ENCODE measurements at places on chromosomes 11 and 22.

DNA sequence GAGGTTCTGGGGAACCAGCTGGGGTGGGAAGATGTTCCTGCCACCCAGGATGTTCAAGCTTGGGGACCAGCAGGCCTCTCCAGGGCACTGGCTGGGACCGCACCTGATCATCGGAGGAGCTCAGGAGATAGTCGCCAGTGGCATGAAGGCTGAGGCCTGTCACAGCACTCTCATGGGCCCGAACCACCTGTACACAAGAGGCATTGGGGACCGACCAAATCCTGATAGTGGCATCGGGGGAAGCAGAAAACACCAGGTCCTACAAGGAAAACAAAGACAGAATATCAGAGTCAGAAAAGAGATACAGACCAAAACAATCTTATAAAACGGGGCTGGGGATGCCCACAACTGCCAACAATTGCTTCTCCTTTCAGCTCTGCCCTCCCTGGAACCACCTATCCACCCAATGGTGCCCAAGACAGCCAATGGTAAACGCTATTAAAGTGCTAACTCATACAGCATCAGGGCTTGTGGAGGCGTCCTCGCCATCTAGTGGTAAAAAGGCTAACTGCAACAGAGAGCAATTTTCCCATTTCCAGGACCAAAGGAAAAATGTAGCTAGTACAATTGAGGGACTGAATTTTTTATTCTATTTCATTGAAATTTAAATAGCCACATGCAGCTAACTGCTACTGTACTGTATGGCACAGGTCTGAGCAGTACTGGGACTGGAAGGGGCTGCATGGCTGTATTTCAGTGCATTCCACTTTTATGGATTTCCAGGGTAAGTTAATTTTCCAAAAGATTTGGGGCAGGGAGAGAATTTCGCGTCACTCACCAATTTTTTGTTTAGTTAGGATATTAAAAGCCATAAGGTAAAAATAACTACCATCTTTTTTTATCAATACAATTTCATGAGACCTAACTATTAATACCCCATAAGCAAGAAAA lies 7.1 kb downstream of the PRPF19 start:
- DNase-seq: no peak

GRCh38 chr22:37080438-37080837 lies 28.9 kb downstream of the KCTD17 start:
- DNase-seq: no peak

- no peak for DNase-seq
These were observed 4.5 kb downstream of the ARVCF start for GRCh38 chr22:20011993-20012740.

DNA sequence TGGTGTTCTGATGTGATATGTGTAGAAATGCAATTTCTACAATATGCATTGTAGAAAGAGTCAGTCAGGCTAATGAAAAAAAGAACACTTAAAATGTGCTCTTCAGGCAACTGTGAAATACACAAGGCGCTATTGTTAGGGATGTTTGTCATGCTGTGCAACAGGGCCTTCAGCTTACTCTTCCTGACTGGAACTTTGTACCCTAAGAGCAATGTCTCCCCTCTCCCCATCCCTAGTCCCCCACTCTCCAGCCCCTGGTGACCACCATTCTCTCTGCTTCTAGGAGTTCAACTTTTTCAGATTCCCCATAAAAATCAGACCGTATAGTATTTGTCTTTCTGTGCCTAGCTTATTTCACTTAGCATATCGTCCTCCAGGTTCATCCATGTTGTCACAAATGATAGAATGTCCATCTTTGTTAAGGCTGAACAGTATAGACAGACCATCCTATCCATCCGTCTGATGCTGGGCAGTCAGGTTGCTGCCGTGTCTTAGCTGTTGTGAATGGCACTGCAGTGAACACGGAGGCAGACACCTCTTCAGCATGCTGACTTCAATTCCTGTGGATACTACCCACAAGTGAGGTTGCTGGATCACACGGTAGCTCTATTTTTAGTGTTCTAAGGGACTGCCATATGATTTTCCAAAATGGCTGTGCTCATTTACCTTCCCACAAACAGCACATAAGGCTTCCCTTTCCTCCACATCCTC lies 10.7 kb downstream of the NDUFV1 start:
- no peak for DNase-seq

- DNase-seq: no peak
These were observed 166.0 kb upstream of the RASSF10 start for GRCh38 chr11:12842933-12843636.

DNA sequence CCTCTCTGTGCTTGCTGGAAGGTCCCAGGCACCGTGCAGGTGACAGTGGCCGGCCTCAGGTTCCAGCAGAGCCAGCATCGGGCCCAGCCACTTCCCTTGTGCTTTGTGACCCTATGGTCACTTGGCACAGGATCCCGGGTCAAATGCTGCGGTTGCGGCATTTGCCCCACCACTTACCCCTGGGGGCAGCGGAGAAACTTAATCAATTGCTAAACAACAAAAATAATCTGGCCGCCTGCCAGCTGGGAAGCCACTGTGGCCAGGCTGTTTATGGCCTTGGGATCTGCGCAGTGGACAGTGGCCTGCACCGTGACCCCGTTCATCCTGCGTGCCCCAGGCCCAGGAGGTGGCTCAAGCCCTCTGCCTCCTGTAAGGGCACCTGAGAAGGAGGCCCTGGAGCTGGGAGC lies 65.0 kb downstream of the LRP5 start:
- no peak for DNase-seq

- no peak for DNase-seq
These were observed 5.3 kb downstream of the BDNF start for GRCh38 chr11:27694992-27695391.

- DNase-seq: no peak
These were observed 32.3 kb downstream of the RSPH14 start for GRCh38 chr22:23109441-23109978.

DNA sequence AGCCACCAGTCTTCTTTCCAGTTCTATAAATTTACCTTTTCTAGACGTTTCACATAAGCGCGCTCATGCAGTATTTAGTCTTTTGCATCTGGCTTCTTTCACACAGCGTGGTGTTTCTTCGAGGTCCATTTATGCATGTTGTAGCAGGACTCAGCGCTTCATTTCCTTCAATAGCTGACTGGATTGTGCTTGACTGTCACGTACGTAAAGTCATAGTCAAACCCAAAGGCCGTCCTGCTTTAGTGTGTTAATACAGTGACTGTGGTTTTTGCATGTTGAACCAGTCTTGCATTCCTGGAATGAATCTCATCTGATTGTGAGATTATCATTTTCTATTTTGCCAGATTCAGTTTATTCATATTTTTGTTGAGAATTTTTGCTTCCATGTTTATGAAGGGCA lies 18.5 kb downstream of the GLB1L3 start:
- no peak for DNase-seq

DNA sequence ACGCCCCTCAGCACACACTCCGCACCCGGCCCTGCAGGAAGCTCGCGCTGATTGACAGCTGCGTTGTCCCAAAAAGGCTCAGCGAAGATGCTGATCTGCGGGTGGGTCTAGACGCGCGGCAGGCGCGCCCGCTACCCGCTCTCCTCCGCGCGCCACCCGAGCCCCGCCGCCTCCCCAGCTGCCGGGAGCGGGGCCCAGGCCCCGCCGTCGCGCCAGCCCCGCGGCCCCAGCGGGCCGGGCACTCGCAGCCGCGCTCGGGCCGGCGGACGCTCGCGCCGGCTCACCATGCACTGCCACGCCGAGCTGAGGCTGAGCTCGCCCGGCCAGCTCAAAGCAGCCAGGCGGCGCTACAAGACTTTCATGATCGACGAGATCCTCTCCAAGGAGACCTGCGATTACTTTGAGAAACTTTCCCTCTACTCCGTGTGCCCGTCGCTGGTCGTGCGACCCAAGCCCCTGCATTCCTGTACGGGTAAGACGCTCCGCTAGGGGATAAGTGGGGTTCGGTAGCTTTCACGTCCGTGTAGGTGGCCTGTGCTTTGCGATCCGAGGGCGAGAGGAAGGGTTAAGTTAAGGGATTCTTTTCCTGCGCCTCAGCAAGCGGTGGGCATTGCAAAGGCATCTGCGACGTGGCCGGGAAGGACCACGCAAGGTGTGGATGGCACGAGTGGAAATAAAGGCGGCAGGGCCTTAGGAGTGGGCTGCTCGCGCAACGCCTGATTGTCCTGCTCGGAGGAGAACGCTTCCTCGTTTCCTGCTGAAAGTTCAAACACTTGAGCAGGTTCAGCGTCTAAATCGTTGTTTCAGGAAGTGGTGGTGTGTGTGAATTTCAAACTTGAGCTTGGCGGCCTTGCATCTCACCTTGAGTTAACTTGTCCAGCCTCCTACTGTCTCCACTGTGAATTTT lies at the start of gene BARX2:
Gene BARX2, plus strand, starts transcription at position 98 of the 907 bp plus-strand sequence. Its CDS starts 188 bp downstream, at position 286.
- DNase-seq: no peak

- DNase-seq: no peak
These were observed 926 bp downstream of the PRR5L start for GRCh38 chr11:36296884-36297543.

DNA sequence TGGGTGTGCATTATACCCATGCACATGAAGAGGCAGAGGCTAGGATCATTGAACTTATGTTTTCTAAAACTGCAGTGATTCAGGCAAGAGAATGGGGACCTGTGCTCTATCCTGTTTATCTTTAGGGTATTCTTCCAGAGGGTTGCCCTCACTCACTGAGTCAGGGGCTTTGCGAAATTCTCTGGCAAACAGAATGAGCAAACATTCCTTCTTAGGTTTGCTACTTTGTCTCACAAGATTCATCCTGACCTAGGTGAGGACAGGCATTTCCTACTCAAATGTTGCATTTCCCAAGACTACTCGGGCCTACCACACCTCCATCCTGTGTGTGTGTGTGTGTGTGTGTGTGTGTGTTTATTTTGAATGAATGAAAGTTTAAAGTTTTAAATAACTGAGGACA lies 2.7 kb upstream of the EIF3M start:
- DNase-seq: no peak

- no peak for DNase-seq
These were observed 74.6 kb downstream of the CASP12 start for GRCh38 chr11:104823657-104824056.

DNA sequence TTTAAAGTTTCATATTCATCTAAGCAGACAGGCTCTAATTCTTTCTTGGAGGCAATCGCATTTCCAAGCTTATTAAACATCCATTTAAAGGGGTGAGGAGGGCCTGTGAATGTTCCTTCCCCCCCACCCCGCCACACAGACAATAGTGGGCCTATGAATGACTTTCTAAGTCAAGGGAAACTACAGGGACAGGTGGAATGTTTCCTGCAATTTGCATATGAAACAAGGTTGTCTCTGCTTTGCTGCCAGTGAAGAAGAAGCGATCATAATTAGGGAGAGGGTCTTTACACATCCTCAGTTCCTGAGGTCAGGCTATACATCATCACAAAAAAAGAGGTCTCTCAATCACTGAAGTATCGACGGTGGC lies 127.9 kb upstream of the OPCML start:
- DNase-seq: no peak

DNA sequence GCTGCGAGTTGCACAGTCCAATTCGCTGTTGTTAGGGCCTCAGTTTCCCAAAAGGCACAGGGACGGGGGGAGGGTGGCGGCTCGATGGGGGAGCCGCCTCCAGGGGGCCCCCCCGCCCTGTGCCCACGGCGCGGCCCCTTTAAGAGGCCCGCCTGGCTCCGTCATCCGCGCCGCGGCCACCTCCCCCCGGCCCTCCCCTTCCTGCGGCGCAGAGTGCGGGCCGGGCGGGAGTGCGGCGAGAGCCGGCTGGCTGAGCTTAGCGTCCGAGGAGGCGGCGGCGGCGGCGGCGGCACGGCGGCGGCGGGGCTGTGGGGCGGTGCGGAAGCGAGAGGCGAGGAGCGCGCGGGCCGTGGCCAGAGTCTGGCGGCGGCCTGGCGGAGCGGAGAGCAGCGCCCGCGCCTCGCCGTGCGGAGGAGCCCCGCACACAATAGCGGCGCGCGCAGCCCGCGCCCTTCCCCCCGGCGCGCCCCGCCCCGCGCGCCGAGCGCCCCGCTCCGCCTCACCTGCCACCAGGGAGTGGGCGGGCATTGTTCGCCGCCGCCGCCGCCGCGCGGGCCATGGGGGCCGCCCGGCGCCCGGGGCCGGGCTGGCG lies at the start of gene BCR:
Gene BCR, plus strand, starts transcription at position 209 of the 592 bp plus-strand sequence. CDS start 452 bp downstream, outside the sequence.
- DNase-seq: peak; percentile 29

GRCh38 chr22:32920734-32921133 lies 119.2 kb downstream of the TIMP3 start:
- no peak for DNase-seq

- DNase-seq: peak; percentile 31
These were observed 33.4 kb upstream of the CTTN start for GRCh38 chr11:70364745-70365543.

DNA sequence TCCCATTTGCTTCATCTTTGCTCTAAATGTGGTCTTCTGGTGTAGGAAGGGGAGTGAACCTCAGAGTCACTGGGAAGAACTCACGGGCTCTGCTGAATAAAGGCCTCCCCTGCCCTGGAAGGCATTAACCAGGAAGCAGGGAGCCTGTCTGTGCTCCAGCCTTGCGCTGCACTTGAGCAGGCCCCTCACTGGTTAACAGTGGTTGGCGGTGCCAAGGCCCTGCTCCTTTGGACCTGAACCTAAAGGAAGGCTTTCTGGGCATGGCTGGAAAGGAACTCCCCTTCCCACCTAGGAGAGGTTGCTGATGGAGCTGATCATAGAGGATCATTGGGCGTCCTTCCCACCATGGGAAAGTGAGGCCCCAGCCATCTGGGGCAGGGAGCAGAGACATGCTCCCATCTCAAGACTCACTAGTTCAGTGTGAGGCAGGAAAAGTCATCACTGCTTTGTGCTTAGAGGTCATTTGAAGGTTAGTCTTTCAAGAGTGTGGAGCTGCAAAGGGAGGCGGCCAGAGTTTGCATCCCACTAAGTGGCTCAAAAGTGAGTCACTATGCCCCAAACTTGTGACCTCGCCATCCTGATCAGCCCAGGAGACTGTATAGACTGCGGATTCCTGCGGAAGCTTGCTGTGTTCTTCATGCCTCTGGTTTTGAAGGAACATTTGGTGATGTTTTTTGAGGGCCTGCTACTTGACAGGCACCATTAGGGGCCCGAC lies 50.4 kb downstream of the DBX1 start:
- DNase-seq: no peak

DNA sequence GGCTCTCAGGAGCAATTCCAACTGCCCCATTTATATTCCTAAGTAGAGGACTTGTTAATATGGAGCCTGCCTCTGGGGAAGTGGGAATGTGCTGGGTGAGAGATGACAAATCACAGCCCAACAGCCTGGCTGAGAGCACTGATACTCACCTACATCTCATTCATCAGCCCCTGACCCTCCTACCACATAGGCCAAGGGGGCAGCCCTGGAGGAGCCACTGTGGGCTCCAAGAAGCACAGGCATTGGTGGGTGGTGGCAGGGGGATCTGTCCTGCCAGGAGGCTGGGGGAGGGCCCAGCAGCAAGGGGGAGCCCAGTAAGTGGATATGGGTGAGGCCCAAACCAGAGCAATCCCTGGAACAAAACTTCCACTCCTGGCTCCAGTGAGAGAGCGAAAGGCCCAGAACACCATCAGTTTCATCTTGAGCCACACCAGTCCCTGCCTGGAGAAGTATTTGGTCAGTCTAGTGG lies 79.7 kb downstream of the BUD13 start:
- no peak for DNase-seq
